Regular cardiac myocyte (primary cell): ENCODE measurements at places on chromosomes 1 and 21. TPM values are rescaled to one million over a fixed set of nuclear protein-coding genes. Genes with fewer than 3 reads are reported as not detected.

Gene LCE7A
- total RNA-seq: not detected in 2 replicates

Gene A3GALT2
- total RNA-seq: 0.28 TPM in 1 of 2 replicates, not detected in the other

Gene ASCL5
- total RNA-seq: under 0.01 TPM in 1 of 2 replicates, not detected in the other

Gene RBM34
- total RNA-seq: 65.1 and 67.7 TPM in 2 replicates

Gene ALX3
- not detected in 2 replicates for total RNA-seq

Gene OR6N2
- not detected in 2 replicates for total RNA-seq

Gene LINGO4
- total RNA-seq: not detected in 2 replicates

Gene SYDE2
- 4.6 and 5.1 TPM in 2 replicates for total RNA-seq

Gene C1orf210
- total RNA-seq: not detected in 2 replicates

Gene CD160
- 0.28 TPM in 1 of 2 replicates, not detected in the other for total RNA-seq

Gene ANKRD35
- total RNA-seq: 0.85 and 0.96 TPM in 2 replicates

Gene NFASC
- total RNA-seq: 13.8 and 42.6 TPM in 2 replicates

Gene BLACAT1
- total RNA-seq: not detected in 2 replicates

Gene FAM43B
- 0.28 TPM in 1 of 2 replicates, not detected in the other for total RNA-seq

Gene STPG1
- total RNA-seq: 3.8 and 5.1 TPM in 2 replicates

Gene OR2T29
- total RNA-seq: not detected in 2 replicates

Gene ATP1A4
- total RNA-seq: under 0.01 TPM in 1 of 2 replicates, not detected in the other

Gene MNDA
- not detected in 2 replicates for total RNA-seq

Gene LCE2A
- total RNA-seq: not detected in 2 replicates

Gene LMO4
- total RNA-seq: 64.8 and 65.4 TPM in 2 replicates

Gene ZBTB8B
- under 0.01 TPM in 2 replicates for total RNA-seq

Gene NES
- 49.6 and 145 TPM in 2 replicates for total RNA-seq

Gene XKR8
- 3.4 and 5.2 TPM in 2 replicates for total RNA-seq

Gene PODN
- 5.6 and 22.3 TPM in 2 replicates for total RNA-seq

Gene OTUD3
- total RNA-seq: 4.5 and 5.9 TPM in 2 replicates

Gene CFHR1
- 0.19 and 0.56 TPM in 2 replicates for total RNA-seq

Gene BCAN
- under 0.01 TPM in 1 of 2 replicates, not detected in the other for total RNA-seq

Gene FAM110D
- under 0.01 TPM in 1 of 2 replicates, not detected in the other for total RNA-seq

Gene HSD3B1
- not detected in 2 replicates for total RNA-seq

Gene HAO2
- total RNA-seq: not detected in 2 replicates

Gene C8A
- not detected in 2 replicates for total RNA-seq

Gene KCNT2
- 0.58 and 2.8 TPM in 2 replicates for total RNA-seq

Gene OR2L2
- not detected in 2 replicates for total RNA-seq

Gene NBPF4
- not detected in 2 replicates for total RNA-seq
